GM12892 (cell line): ENCODE measurements at places on chromosomes 3 and 15.

GRCh38 chr3:17088017-17088416 is 203.3 kb downstream of the PLCL2 start:
- no peak for DNase-seq

- no peak for DNase-seq
Observed at GRCh38 chr3:14861031-14861430, 42.3 kb downstream of the FGD5 start.

GRCh38 chr3:122952520-122952919 is 75.0 kb downstream of the SEMA5B start:
- DNase-seq = peak; percentile 40

GRCh38 chr3:58331593-58332152 is 1.0 kb upstream of the PXK start:
- no peak for DNase-seq

- DNase-seq = no peak
Observed at GRCh38 chr3:177772908-177773557, 575.8 kb upstream of the TBL1XR1 start.

DNA sequence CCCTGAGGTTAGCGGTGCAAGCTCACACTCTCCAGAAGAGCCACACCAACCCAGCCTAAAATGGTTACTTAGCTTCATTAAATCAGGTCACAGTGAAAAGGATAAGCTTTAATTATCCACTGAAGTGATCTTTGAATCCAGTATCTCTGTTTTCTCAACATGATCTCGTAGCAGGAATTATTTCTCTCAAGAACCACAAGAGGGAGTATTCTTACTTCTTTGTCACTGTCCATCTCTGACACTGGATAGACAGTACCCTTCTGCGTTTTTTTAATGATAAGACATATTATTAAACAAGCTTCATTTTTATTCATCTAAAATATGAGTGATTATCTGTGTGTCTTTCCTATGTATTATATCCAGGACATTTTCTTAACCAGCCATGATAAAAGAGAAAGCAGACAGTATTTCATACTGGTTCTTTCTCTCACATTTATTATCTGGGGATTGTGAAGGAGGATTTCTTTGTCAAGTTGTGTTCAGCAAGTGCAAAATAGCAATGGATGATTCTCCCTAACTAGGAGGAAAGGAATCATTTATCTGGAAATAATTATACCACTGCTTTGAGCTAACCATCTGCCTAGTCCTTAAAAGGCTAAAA is 105.4 kb upstream of the CCDC54 start:
- DNase-seq = no peak

- DNase-seq = no peak
Observed at GRCh38 chr15:66711862-66712261, 9.8 kb downstream of the SMAD6 start.
